IMR-90 (cell line): ENCODE measurements at places on chromosomes 3 and 15. TPM values are rescaled to one million over a fixed set of nuclear protein-coding genes. Genes with fewer than 3 reads are reported as not detected.

- DNase-seq: no peak
These were observed 4.9 kb downstream of the RFTN1 start for GRCh38 chr3:16508591-16508995.

DNA sequence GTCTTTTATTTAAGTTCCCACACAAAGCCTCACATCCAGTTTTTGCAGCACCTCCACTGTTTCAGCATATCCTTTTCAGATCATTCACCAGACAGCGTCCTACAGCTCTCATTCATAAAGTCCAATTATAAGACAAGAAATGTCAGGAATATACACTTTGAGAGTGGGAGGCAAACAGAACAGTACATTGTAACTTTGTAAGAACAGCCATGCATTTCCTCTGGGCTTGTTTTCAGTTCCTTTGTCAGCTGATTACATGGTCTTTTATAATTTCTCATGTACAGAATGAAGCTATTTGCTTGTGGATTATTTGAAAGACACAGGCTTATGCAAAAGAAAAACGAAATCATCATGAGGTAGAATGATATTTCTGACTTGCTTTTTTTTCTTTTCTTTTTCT lies 85.7 kb downstream of the SOX2 start:
- no peak for DNase-seq

GRCh38 chr3:77362936-77363335 lies 323.0 kb downstream of the ROBO2 start:
- DNase-seq: no peak

Gene GOLGA6L9
- 0.90 and 1.1 TPM in 2 replicates for total RNA-seq

Gene GOLGA6L7
- not detected in 2 replicates for total RNA-seq
